Stimulated activated CD4-positive, alpha-beta T cell treated with anti-CD3 and anti-CD28 coated beads, Interleukin-1b, Interleukin-23, amount 100 ng/mL, for 4 hours (primary cell): ENCODE measurements at places on chromosomes 1 and 21.

DNA sequence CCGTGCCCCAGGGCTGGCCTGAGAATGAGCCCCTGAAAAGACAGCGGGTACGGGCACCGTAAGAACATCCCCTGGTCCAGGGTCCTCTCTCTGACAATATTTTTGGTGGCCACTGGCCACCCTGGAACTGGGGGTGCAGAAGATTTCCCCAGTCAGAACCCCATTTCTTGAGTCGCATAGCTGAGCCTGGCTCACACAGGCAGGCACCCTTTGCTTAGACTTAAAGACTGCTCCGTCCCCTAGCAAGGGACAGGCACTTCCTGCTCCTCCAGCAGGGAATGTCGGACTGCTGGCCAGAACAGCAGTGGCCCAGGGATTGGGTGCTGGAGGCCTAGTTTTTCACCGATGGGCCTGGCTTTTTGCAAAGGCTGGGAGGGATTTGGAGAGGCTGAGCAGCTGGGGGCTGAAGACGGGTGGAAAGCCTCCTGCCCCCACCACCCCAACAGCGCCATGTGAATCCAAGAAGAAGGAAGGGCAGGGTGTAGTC is 4.3 kb downstream of the OLIG2 start:
- no peak for DNase-seq

DNA sequence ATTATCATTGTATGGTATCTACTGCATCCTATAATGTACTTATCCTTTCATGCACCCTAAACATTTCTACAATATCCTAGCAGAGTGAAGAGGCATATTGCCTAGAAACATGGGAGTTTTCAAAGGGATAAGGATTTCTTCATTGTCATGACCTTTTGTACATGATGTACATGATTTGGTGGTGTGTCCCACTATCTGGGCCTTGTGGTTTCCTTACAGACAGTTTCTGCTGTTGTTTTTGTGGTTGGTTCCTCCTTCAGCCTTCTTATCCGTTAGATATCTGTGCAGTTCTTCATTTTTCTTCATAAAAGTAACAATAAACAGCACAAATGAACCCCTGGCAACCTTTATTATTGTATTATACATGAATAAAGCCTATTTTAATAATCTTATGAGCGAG is 70.4 kb upstream of the BACH1 start:
- no peak for DNase-seq

- DNase-seq = no peak
Measured at GRCh38 chr1:67004176-67004575, 49.8 kb downstream of the SLC35D1 start.

- DNase-seq = no peak
Measured at GRCh38 chr1:119593805-119594204, 54.3 kb downstream of the ZNF697 start.

- peak; percentile 58 for DNase-seq
Measured at GRCh38 chr21:34073032-34073748, at the start of the genes MRPS6 and SLC5A3. Gene MRPS6, plus strand, starts transcription at chr21:34073578. Its CDS starts 123 bp downstream, at chr21:34073701. Gene SLC5A3, plus strand, starts transcription at chr21:34073578. Its CDS starts 21,621 bp downstream, at chr21:34095199.

DNA sequence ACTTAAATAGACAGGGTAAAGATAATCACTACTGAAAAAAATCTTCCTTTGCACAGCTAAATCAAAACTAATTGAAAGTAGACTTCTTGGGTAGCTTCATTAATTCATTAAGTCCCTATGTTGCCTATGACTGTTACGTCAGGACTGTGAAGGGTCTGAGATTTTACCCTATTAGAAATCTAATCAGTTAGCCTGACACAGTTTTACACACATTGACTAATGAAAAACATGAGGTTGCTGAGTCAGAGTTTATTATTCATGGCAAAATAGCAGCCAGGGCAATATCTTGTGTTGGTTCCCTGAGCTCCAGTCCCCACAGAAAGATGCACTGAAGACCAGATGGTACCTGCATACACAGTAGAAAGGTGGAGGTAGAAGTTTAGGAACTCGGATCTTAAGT is 262.5 kb upstream of the ZP4 start:
- no peak for DNase-seq

DNA sequence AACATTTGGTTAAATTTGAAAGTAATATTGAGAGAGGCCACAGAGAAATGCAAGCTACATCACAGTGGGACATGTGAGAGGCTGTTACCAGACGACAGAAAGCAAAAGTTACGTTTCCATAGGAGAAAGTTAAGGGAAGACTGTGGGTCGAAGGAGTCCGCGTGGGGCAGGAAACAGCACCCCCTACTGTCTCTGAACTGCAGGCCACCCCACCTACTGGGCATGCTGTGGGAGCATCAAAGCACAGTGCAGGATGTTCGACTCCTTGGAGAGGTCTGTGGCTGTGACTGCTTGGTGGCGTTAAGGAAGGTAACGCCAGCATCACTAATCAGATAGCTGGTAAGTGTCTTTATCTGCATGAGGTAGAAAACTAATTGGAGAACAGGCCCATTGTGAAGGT is 123.9 kb downstream of the PTBP2 start:
- no peak for DNase-seq
